ENCODE measurements at places on chromosomes 2 and 18.

- DNase-seq, result no peak
These were observed 433.2 kb upstream of the MEX3C start for GRCh38 chr18:51630706-51631105.

DNA sequence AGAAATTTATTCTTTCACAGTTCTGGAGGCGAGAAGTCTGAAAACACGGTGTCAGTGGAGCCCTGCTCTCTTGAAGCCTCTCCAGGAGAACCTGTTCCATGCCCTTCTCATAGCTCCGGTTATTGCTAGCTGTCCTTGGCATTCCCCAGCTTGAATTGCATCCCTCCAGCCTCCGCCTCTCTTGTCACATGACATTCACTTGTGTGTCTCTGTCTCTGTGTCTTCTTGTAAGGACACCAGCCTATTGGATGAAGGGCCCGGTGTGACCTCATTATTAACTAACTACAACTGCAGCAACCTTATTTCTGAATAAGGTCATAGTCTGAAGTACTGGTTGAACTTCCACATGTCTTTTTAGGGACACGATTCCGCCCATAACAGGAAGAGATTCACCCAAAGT, 4.5 kb upstream of the PRSS56 start:
- DNase-seq, result no peak

GRCh38 chr2:197273485-197273884, 37.1 kb downstream of the ANKRD44 start:
- no peak for DNase-seq

DNA sequence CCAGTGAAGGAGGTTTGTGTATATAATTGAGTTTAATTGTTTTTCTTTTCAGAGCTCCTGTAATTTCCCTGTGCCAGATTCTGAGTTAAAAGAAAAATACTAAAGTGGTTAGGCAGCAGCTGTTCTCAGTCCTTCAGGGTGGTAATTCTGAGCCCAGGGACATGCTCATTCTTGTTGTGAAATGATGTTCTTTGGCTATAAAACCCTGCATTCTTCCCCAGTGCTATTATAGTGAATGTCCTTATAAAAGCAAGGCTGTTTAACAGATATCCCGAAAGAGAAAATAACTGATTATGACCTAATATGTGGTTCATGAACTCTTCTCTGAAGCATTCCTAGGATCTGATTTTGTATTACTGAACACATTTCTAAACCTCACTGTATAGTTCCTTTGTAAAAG, 34.0 kb downstream of the ADAM23 start:
- no peak for DNase-seq

GRCh38 chr2:86235196-86235980, 36.1 kb downstream of the MRPL35 start:
- no peak for DNase-seq

GRCh38 chr18:500632-501405, at the start of gene COLEC12:
TSS of gene COLEC12 (minus strand) at chr18:500701. CDS start at chr18:500514, 187 bp downstream.
- DNase-seq, result no peak

DNA sequence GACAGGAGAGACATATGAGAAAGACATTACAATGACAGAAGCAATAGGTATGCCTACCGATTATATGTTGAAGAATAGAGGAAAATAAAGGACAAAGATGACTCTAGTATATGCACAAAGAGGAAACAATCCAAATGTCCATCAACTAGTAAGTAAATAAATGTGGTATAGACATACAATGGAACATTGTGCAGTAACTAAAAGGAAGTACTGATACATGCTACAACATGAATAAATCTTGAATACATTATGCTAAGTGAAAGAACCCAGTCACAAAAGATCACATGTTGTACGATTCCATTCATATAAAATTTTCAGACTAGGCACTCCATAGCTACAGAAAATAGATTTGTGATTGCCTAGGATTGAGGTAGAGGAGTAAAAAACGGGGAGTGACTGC, 28.5 kb upstream of the PGAP1 start:
- no peak for DNase-seq

DNA sequence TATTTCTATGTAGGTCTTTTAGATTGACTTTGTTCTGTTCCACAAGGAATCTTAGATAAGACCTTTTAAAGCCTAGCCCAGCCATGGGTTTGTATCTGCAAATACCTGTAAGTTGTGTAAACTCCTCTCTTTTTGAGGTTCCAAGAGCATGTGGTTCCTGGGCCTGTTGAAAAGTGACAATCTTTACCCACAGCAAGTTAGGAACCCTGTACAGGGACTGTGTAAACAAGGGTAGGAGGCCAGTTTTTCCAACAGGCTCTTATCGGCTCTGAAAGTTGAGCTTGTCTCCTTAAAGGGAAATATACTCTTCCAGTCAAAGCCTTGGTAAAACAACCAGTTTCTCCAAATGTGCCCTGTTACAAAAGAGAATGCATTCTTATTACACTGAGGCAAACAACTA, 15.3 kb upstream of the ASXL3 start:
- no peak for DNase-seq

DNA sequence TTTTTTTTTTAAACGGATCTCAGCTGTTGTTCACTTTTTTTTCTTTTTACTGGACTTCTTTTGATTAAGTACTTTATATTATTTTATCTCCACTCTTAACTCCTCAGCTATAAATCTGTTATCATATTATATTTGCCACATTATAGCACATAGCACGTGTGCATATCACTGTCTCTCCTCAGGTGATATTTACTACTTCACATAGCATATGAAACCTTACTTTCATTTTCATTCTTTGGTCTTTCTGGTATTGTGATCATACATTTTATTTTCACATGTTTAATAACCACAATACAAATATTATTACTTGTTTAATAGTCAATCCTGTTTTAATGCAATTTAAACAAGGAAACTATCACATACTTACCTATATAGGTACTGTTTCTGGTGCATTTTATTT, 993.1 kb upstream of the TMEFF2 start:
- DNase-seq, result no peak

GRCh38 chr2:199740111-199740428, 110.9 kb downstream of the FTCDNL1 start:
- no peak for DNase-seq

DNA sequence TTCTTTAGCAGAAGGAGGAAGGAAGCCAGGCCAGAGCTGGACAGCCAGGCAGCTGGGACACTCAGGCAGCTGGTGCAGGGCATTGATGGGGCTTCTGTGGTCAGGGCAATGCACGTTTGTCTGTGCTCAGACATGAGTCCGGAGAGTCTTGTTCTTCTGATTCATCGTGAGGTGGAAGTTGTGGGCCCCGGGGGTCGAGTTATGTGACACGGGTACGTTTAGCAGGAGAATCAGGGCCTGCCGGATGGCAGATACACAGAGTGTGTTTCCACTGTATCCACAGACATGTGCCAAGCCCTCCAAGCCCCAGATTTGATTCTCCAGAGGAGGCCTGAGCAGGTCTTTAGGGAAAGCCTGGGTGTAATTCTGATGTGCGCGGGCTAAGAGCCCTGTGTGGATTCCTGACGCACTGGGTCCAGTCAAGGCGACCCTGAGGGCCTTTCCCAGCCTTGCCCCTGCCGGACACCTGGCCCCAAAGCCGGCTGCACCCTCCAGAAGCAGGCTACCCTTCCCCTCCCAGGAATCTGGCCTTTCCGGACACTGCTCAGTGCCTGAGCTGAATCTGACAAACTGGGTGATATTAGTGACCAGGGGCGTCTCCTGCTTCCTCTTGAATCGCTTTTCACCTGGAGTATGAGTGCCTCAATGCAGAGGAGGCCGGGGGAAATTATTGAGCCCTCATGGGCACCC, 10.1 kb downstream of the ARHGEF4 start:
- DNase-seq, result no peak

- DNase-seq, result no peak
These were observed 89.6 kb downstream of the UPP2 start for GRCh38 chr2:158191076-158191895.

GRCh38 chr18:66211749-66212148, 392.1 kb downstream of the CDH19 start:
- no peak for DNase-seq

- no peak for DNase-seq
These were observed 137.9 kb downstream of the MGAT5 start for GRCh38 chr2:134391751-134392160.

- DNase-seq, result no peak
These were observed 27.0 kb upstream of the TWIST2 start for GRCh38 chr2:238820916-238821315.

- no peak for DNase-seq
These were observed 62.6 kb downstream of the ARHGEF4 start for GRCh38 chr2:130899306-130899705.

DNA sequence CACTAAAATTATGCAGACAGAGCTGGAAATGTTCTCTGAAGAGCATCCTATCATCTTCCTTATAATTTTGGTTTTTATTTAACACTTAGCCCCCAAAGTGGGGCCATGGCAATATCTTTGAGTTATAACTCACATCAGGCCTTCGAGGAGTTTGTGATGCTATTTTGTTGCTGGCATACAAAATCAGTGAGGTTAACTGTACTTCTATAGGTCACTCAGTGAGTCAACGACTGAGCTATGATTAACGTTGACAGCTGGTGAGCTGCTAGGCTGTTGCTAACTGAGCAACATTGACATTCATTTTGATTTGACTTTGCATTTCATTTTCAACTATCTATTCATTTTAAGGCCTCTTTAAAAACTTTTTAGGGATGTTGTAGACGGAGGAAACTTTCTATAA, 50.0 kb downstream of the GPD2 start:
- DNase-seq, result no peak

DNA sequence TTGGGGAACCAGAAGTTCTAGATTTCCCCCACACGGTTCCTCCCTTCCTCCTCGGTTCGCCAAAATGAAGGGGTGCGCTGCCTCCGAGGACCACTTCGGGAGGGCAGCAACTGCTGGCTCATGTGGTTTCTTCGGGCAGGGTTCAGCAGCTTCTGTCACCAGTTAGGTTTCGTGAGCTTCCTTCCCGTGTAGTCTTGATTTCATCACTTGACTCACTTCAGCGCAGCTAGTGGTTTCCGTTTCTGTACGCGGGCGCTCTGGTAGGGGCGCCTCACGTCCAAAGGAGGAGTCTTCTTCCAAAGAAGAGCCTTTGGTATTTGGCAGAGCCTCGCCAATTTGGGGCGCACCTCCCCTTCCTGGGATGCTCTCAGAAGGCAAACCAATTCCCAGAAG, 485 bp upstream of the GALNT3 start:
- DNase-seq, result peak; percentile 37

- DNase-seq, result no peak
These were observed 114.8 kb upstream of the CDC42EP3 start for GRCh38 chr2:37786191-37786698.

- no peak for DNase-seq
These were observed 52.3 kb downstream of the ARMC9 start for GRCh38 chr2:231250698-231251097.

DNA sequence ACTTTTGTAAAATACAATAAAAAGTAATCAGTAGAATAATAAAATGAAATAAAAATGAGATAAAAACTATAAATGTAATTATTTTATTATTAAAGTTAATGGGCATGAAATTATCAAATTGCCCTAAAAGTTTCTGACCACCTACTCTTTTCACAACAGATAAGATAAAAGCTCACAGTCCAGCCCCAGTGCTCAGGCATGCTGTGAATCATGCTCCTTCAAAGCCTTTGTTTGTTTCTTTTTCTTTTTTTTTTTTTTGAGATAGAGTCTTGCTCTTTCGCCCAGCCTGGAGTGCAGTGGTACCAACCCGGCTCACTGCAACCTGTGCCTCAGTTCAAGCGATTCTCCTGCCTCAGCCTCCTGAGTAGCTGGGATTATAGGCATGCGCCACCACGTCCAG, 181.7 kb downstream of the ANKRD44 start:
- no peak for DNase-seq

DNA sequence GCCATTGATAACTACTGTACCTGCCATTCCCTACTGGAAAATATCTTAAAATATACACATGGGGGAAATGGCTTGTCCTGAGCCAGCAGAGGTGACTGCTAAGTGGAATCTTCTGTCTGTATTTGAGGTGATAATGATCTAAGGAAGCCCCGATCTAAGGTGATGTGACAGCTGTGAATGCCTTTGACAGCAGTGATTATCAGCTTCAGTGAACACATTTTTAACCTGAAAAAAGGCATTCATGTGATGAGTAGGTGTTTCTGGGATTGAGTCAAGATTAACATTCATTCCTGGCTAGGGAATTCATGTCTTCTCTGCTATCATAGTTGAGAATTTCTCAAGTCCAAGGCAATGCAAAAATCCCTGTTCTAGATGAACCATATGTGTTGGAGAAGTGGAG, 9.1 kb upstream of the MAPRE2 start:
- DNase-seq, result no peak

GRCh38 chr2:26462511-26463243, 15.2 kb downstream of the OTOF start:
- DNase-seq, result no peak

DNA sequence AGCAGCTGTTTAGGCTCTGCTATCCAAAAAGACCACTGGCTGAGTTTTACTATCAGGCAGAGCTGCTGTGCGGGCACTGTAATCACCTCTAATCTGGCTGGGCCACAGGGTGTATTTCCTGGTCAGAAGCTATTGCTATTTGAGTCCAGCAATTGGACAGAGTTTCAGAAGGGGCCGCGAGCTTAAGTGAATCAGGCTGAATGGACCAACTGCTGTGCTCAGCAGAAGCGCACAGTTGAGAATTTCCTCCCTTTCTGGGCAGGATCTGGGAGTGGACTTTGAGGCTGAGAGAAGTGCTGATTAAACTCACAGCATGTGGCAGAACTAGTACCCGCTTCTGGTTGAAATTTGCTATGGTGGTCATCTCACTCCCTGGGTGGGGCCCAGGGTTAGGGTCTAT, 251.8 kb downstream of the INSIG2 start:
- DNase-seq, result no peak

GRCh38 chr2:6072276-6072675, 380.1 kb downstream of the SOX11 start:
- no peak for DNase-seq

- DNase-seq, result no peak
These were observed 68.1 kb upstream of the TCF7L1 start for GRCh38 chr2:85064927-85065577.

DNA sequence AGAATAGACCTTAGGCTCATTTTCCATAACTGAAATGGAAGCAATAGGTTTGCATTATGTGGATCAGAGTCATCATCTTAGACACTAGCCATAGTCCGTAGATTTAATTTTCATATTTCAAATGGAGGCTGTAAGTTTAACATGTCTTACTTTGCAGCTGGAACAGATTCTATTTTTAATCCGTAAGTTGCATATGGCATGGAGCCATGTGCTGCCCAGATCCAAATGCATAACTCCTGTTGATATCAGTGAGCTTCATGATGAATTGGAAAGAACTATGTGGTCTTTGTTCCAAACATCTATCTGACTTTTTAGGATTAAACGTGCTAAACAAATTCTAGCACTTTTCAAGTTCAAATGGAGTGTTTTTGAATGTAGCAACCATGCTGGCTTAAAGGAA, 43.4 kb downstream of the MEIS1 start:
- DNase-seq, result no peak

Data from stimulated activated CD8-positive, alpha-beta memory T cell treated with anti-CD3 and anti-CD28 coated beads, Interleukin-12 subunit alpha, Interleukin-12 subunit beta, amount 100 ng/mL, for 4 hours (primary cell).